ENCODE measurements at places on chromosomes 3 and 15.

- DNase-seq, result peak; percentile 15
Measured at GRCh38 chr3:100335434-100335833, 877 bp downstream of the NIT2 start.

GRCh38 chr3:4343258-4343657, 40.1 kb downstream of the SETMAR start:
- DNase-seq, result no peak

DNA sequence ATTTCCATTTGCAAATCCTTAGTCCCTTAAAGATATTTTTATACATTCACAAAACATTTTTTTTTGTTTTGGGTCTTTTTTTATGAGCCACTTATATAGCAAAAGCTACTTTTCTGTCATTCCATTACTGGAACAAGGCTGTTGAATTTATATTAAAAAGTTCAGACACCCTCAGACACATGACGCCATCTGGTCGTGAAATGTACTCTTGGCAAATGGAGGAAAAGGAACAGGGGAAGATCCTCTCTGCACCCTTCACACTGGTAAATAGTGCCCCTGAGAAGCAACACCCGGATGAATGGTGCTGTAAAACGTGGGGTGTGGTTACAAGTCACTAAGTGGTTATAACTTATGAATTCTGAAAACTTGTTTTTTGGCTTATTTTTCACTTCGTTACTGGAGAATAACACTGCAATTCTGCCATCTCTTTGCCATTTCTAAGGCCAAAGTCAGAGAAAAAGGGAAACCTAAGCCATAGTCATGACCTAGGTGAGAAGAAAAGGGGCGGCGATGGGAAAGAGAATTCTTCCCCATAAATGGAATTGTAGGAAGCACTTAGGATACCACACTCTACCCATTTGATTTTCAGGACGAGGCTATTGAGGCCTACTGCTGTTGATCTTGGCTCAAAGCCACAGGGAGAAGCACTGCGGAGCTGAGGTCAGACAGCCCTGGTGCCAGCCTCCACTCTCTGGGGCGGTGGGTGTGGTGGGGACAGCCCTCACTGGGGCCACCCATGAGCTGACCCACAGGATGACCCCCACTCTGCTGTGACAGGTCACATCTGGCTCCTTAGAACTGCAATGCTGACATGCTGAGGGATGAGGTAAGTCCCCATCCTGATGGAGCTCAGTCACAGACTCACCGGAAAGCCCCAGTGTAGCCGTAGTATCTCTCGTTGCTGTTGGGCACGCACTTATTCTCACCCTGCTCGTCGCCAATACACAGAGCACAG, 21.9 kb downstream of the LTF start:
- DNase-seq, result no peak

DNA sequence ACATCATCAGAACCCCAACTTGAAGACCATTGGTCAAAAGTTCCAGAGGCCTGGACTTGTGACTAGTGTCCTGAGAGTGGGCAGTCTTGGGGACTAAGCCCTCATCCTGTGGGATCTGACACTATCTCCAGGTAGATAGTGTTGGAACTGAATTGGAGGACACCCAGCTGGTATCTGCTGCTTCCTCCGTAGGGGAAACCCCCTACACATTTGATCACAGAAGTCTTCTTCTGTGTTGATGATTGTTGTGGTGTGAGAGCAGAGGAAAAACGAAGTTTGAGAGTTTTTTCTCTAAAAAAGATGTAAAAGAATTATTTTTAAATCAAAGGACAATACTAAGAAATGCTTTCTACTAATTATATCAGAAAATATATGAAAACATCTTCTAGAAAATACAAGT, 6.9 kb downstream of the NSMCE3 start:
- no peak for DNase-seq

DNA sequence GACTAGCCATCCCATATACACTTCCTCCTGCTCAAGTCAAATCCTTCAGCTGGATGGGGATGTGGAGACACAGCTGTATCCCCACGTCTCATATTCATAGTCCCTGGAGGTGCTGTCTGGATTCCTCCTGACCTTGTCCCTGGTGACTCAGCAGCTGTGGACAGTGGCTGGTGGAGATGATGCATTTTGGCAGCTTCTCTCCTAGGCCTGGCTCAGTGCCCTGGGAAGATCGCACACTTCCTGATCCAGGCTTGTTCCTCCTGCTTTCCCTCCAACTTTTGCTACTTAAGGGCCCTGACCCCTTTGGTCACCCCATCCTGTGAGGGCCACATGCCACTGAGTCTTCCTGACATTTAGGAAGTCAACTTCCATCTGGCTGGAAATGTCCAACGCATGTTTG, 44.4 kb downstream of the ADAMTSL3 start:
- no peak for DNase-seq

GRCh38 chr3:147509448-147509847, 100.3 kb downstream of the ZIC1 start:
- no peak for DNase-seq

DNA sequence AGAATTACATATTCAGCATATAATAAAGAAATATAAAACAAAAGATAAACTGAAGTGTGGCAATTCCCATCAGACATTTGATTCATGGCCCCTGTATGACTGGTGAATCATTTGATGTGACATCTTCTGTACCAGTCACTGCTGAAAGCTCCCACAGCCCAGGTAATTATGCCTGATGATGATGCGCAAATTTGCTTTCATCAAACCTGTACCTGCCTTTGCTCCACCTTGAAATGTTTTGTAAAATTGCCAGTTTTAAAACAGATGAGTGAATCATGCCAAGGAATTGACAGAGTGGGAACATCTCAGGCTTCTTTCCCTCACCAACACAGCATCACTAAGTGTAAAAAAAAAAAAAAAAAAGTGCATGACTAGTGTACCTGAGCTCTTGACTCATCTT, 66.5 kb upstream of the EIF1B start:
- no peak for DNase-seq

DNA sequence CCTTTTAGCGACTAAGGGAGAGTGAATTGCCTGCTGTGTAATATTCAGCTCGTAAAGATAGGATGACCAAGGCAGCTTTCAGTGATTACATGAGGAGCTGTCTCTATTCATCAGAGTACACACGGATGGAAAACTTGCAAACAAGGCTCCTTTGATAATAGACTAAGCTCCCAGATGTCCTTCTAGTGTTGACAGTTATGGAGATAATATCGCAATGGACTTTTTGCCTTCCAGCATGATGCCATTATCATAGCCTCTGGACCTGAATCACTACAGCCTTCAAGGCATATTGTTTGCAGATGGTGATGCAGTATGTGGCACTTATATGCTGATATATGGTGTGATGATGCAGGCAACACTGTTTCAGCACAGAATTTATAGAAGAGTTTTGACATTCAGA, 93.9 kb downstream of the ECT2 start:
- no peak for DNase-seq

DNA sequence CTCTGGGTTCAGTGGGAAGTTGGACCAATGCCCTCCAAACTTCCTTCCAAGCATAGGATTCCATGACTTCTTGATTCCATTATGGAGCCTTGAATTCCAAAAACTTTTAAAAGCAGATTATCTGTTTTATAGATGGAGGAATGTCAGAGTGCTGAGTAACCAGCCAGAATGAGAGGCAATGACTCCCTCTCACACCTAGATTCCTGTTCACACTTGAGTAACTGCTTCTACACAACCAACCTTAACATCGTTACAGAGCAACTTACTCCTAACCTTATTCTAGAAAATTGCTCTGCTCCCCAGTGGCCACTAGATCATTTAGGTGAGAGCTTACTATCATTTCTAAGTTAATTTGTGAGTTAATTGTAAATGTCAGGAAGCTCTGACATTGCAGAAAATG, 24.2 kb upstream of the NR2F2 start:
- DNase-seq, result no peak

DNA sequence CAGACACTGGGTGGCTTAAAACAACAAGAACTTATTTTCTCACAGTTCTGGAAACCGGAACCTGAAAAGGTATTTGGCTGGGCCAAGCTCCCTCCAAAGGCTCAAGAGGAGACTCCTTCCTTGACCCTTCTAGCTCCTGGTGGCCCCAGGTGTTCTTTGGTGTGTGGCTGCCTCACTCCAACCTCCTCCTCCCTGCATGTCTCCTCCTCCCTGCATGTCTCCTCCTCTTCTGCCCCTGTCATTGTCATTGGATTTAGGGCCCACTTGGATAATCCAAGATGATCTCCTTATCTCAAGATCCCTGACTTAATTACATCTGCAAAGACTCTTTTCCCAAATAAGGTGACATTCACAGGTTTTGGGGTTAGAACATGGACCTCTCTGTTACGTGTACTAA, 69.8 kb upstream of the MFGE8 start:
- DNase-seq, result no peak

DNA sequence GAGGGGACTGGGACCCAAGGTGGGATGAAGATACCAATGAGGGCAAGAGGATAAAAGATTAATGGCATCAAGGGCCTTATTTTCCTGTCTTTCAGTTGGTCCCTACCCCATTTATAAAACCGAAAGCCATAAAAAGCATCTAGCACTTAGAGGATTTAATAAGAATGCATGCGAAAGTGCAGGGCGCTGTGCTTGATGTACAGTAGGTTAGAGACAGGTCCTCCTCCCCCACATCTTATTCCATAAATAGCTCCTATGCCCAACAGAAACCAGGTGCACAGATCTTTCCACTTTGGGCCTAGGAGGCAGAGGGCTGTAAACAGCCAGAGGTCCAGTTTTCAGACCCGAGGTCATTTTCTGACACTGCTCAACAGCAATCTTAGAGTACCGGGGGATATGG, 1.2 kb downstream of the LPCAT4 start:
- no peak for DNase-seq

- DNase-seq, result no peak
Measured at GRCh38 chr3:65751123-65751700, 287.5 kb downstream of the MAGI1 start.

DNA sequence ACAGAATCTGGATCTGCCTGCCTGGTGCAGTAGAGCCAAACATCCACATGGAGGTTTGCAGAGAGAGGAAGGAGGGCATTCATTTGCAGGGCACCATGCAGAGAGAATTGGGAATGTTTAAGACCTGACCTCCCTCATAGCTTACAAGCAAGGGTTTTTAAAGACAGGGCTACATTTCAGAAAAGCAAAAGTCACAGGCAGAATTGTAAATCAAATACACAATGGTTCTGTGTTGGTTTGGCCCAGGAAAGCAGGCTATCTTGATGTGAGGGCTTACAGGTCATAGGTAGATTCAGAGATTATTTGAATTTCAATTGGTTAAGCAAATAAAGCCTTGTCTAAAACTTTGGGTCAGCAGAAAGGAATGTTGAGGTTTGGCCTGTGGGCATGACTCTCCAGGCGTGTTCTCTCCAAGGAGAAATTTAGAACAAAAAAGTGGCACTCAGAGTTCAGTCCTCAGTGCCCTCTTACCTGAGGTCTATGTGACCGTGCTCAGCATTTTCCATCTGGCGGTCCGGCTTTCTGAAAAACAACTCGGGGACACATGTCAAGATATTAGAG, 91.5 kb downstream of the CD47 start:
- no peak for DNase-seq

GRCh38 chr3:83457551-83457950, 1501.2 kb upstream of the CADM2 start:
- DNase-seq, result no peak

GRCh38 chr3:68743521-68743920, 188.8 kb downstream of the TAFA4 start:
- DNase-seq, result no peak

Measured in NCI-H345 (cell line).